Gastroesophageal sphincter (tissue), 4 donors: ENCODE measurements at places on chromosomes 12 and 14.

DNA sequence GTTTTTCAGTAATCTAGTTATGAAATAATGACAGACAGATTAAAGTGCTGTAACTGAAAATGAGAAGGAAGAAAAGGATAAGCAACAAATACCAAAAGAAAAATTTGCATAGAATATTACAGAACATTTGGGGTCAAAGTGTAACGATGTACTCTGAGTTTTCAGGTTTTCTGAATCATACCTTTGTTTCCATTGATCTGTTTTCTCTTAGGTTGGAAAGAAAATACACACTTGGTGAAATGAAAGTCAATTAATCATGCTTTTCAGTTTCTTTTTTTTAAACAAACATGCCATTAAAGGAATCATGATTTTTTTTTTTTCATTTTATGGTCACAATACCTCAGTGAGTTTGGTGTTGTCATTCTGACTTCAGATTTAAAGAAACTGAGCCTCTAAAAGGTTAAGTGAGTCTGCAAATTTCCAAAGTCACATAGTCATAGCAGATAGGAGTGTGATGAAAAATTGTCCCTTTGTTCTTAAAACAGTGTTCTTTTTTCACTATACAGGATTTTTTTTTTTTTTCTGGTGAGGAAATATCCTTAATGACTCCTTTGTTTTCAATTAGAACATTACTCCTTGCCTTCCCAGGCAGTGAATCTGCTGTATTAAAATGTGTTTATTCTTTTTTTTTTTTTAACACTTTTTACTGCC is 35.9 kb upstream of the PZP start:
- no peak for ATAC-seq

- ATAC-seq = no peak
Observed at GRCh38 chr14:70788898-70789297, 20.4 kb downstream of the MAP3K9 start.

- ATAC-seq = no peak
Observed at GRCh38 chr12:123529686-123530085, 3.8 kb downstream of the RILPL1 start.

DNA sequence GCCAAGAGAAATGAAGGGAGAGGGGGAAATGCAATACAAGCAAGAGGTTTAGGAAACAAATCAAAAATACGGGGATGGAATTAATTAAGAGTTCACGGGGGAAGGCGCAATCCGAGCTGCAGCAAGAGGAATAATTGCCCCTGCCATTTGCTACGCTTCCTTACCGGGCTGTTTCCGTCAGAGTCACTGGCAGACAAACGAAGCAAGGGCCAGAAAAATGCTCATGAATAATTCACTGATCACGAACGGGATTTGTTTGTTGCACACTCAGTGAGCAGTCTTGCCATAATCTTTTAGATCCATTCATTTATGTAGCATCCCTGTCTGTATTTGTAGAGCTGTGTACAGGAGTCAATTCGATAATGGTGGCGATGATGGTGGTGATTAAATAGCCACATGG is 39.0 kb downstream of the PLXNC1 start:
- no peak for ATAC-seq

DNA sequence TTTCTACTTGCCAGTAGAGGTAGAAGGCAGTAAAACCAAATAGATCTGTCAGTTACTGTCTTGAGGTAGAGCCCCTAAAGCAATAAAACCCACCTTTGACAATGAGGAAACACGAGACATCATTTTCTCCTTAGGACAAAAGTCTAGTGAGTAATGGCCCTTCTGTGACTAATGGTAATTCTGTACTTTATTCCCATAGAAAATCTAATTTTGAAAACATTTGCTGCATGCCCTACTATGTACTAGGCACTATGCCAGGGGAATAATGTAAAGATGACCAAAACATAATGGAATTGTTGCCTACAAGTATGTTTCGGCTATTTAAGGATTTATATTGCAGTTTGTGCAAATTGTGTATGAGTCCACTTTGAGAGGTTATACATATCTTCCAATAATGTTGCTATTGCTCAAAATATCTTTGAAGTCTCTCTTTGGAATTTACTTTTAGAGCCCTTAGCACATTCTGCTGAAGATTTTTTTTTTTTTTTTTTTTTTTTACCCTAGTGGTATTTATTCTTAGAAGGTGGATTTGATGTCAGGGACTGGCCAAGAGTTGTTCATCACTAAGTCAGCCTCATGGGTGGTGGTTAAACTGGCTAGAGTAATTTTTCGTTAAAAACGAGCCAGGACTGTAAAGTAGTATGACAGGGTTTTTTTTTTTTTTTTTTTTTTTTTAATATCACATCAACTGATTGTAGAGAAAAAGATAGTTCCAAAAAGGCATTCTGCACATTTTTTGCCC is 109.7 kb downstream of the CRADD start:
- ATAC-seq = no peak

DNA sequence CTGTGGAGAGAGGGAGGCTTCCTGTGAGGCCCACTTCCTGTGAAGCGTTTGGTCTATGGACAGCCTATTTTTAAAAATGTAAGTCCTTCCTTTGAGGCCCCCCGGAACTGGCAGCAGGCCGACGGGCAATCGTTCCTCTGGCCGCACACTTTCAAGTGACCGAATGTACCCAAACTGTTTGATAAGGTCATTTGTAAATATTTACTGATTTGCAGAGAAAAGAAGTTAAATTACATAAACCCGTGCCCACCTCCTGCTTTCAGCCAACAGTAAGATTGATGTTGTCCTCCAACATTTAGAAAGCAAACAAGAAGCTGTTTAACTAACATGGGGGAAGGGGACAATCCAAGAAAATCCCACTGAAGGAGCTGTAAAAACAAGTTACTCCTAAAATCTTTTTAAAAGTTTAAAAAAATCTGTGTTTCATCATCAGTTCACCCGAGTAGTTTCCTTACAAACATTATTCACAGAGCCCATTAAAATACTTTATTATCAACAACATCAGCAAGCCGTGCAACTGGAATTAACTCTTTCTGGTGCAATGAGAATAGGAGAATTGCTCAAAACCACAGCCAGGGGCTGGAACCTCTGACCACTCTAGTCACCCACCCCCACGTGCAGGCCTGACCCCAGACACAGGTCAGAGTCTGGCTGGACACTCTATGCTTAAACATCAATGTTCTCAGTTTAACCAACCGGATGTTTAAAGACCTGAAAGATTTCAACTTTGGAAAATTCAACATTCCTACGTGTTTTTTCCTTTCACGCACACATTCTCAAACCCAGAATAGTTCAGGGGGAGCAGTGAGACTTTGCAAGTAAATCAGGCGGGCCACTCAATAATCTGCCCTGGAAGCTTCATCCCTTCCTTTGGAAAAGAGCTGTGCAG is 65.3 kb downstream of the FOXN3 start:
- no peak for ATAC-seq
